NCI-H1048 (cell line): ENCODE measurements at places on chromosomes 5 and 9.

GRCh38 chr5:58202941-58203444 is 256.9 kb downstream of the PLK2 start:
- no peak for DNase-seq

- no peak for DNase-seq
These were observed 47.6 kb upstream of the RNU6ATAC start for GRCh38 chr9:134211811-134212485.

GRCh38 chr9:136544964-136545691 is 720 bp downstream of the NOTCH1 start:
- no peak for DNase-seq

- DNase-seq, result no peak
These were observed 224.5 kb upstream of the RFX3 start for GRCh38 chr9:3750321-3750720.

DNA sequence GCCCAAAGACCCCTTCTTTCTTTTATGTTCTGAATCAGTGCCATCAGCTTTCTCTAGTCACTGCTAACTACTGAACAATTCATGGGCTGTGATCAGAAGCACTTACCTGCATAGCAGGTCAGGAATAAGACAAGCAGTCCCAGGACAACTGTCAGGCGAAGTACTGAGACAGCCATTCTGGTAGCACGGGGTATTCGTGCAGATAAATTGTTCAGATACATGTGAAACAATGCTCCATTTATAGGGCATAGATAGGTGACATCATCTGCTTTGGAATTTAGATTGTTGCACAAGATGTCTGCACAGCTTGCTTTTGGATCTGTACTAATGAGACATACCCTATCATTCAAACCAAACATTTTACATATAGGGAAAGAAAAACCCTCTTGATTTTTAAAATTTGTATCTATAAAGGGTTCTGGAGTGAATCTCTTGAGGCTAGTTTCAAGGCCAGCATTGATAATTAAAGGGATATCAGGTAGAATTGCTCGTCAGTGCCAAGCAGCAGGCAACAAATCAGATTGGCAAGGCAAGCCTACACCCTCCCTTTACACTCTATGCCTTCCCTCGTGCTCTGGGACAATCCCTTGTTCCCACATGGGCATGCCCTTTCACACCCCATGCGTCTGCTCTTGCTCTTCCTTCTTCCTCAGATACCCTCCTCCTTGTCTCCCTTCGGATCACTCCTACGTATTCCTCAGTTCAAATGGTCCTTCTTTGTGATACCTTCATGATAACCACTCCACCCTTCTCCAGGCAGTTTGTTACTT is at the start of gene C5orf46:
C5orf46 (minus strand) TSS at position 213 of the 770 bp plus-strand sequence; CDS start at position 176, 37 bp downstream.
- DNase-seq, result no peak

DNA sequence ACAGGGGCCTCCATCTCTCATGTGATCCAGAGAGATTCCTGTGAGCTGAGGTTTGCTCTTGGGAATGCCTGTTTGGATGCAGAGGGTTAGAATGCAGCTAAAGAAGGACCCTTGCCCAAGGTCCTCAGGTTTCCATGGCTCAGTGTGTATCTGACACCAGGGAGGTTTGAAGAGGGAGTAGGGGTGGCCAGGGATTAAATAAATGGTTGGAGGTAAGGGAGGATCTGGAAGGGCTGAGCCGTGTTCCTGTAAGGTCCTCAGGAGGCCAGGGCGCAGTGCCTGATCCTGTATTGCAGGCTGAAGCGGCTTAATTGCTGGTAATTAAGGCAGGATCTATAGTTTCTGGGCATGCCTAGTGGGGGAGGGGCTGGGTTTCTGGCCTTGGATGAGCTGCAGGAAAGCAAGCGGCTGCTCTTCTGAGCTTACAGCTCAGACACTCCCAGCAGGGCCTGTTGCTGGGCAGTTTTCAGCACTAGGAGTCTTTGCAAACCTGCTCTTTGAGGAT is 41.5 kb upstream of the MAP1B start:
- DNase-seq, result no peak

- DNase-seq, result no peak
These were observed 80.4 kb downstream of the PTCH1 start for GRCh38 chr9:95436416-95436815.
